ENCODE measurements at places on chromosomes 16 and 17.

- DNase-seq: no peak
Measured at GRCh38 chr16:53666786-53667415, 36.8 kb downstream of the RPGRIP1L start.

DNA sequence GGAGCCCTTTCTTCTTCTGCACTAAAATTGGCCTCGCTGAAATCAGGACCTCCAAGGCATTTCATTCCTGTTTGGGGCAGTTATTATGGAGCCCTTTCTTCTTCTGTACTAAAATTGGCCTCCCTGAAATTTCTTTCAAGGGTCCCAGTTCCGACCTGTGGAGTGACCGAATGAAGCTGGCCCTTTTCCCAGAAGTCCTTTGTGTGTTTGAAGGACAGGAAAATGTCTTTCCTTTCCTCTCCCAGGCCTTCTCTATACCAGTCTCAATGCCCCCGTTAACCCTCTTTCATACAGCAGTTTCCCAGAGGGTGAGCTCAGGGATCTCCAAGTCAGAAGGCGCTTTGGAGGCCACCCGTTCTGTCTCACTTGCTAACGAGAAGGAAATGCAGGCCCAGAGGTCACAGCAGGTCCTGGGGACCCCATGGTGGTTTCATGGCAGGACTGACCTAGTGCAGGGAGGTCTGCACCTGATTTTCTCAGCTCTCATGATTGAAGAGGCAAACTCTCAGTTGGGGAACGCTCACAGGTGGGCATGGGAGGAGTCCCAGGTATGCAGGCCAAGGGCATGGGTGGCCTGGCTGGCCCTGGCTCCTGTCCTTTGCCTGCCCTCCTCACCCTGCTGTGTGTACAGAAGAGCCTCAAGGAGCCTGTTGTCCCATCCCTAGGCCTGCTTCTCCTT lies 37.1 kb upstream of the DOC2B start:
- no peak for DNase-seq

DNA sequence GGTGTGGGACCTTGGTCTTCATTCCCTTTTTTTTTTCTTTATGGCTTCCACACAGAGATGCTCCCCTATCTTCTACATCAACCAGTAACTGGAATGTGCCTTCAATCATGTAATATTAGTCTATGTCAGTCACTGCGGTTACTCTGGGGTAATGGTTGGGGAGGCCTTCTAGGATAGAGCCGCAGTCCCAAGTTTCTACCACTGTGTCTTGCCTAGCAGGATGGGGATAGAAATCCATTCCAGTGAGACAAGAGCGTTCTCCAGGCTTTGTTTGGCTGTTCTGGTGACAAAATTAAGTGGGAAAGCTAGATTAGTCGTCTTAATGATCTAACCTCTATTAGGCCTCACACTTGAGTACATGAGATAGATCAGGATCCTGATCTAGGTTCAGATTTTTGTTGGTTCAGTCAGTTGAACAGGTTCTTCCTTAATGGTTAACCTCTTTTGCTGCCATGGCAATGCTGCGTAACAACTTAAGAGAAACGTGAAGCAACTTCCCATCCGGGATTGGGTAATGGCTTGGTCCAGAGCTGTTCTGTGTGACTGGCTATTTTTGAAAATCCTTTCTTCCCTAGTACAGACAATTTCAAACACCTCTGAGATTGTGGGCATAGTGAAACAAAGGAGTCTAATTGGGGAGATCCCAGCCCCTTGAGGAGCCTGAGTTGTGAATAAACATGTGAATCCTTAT lies 8.7 kb downstream of the MSL1 start:
- DNase-seq: no peak

DNA sequence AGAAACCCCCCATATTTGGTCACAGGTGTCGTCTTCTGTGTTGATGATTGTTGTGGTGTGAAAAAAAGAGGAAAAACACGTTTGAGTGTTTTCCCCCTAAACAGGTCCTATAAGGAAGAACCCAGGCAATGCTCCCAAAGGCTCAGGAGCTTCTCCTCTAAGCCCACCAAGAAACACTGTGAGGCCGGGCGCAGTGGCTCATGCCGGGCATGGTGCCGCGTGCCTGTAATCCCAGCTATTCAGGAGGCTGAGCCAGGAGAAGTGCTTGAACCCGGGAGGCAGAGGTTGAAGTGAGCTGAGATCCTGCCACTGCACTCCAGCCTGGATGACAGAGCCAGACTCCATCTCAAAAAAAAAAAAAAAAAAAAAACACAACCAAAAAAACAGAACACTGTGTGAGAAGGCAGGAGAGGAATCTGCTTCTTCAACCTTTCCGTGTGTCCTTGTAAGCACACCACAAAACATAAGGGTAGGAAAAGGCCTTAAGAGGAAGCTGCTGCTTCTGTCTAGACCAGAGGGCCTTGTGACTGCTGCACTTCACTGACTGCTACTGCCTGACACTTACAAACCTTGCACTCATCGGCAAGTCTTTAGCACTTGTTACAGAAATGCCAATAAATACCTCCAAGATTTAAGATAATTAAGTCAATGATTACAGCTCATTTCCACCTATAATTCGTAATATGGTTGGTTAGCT lies 9.3 kb downstream of the JPT1 start:
- no peak for DNase-seq

DNA sequence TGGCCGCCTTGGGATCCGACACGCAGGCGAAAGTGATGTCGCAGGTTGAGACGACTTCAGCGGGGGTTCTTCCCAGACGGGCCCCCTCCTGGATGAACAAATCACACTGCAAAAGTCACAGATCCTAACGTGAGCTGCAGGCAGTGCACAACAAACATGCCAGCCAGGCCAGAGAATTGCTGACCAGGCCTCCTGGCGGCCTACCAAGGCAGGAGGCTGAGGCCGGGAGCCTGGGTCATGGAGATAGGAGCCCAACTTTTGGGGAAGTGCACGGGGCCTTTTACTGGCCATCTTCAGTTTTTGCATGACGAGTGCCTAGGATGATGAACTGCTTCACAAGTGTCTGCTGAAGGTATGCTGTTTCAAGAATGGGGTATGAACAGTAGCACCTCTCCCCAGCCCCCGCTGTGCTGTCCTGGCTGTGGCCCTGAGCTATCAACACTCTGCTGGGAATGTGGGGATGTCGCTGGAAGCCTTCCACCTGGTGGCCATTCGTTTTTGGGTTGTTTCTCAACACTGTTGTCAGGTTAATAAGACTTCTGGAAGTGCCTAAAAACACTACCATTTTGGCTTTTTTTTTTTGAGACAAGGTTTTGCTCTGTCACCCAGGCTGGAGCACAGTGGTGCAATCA lies 12.2 kb upstream of the ROGDI start:
- no peak for DNase-seq

DNA sequence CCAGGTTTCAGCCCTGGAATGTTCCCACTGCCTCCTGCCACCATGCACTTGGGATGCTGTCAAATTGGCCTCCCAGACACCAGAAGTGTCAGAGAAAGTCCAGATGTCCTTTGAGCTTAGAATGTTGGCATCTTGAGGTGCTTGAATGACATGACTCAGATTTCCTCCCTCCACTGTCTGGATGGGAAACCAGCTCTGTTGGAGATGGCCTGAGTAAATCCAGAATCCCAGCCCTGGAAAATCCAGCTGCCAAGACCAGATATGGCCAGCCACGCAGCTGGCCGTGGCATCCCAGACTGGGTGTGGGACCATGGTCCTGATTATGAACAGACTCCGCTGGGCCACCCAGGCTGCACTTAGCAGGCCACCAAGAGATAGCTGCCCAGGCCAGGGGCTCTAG lies 57.0 kb upstream of the CLEC3A start:
- DNase-seq: no peak
